ENCODE measurements at places on chromosomes 7 and 10.
A peak's percentile ranks its signal among the peaks of the same experiment; 100 is the strongest.

- no peak for DNase-seq
Observed at GRCh38 chr10:88670497-88670896, 6.3 kb downstream of the LIPF start.

GRCh38 chr10:76921383-76922010 lies 716.1 kb downstream of the KCNMA1 start:
- DNase-seq, result no peak

GRCh38 chr7:40782836-40783235 lies 648.0 kb downstream of the SUGCT start:
- no peak for DNase-seq

GRCh38 chr10:11532306-11532705 lies 79.1 kb downstream of the USP6NL start:
- no peak for DNase-seq

DNA sequence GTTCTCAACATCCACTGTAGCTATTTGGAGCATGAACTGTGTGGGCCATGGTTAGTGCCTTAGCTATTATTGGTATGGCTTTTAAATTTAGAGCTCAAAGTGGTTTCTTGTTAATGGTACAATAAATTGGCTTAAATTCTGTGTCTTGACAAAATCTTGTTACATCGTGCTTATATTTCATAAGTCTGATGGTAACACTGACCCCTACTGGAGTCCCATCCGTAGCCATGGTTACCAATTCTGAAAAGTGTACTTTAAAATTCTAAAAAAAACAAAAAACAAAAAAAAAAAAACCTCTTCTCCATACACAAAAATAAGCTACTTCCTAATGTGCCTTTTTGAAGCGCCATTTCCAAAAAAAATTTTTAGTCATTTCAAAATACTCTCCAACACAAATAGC lies 6.4 kb upstream of the RPP30 start:
- no peak for DNase-seq

DNA sequence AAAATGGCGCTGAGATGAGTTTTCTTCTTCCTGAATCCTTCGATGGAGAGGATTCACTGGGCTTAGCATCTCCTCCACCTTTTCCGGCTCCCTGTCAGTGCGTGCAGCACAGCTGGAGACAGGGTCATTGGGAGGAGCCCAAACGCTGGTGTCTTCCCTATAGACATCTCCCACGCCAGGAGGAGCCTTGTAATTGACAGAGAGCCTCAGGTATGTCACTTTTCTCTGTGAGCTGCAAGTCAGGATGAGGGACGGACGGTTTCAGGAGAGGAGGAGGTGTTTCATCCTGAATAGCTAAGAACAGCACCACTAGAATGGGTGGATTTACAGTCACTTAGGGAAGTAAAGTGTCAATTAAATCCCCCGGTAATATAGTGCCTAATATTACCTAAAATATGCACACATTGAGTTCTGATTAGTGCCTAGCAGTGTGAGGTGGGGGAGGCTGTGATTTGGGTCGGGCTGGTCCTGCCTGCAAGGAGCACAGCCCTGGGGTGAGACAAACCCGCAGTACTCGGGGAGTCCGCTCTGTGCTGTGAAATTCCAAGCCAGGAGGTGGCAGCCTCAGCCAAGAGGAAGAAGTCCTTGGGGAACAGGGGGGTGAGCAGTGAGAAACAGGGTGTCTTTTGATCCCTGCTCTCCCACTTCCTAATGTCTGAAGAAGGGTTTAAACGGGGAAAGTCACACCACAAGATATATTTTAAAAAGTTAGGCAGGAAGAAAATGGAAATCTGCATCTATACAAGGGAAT lies 28.2 kb downstream of the IL15RA start:
- peak; percentile 40 for DNase-seq
